Dorsolateral prefrontal cortex (tissue), 122 donors: ENCODE measurements at places on chromosomes 1 and 21.

DNA sequence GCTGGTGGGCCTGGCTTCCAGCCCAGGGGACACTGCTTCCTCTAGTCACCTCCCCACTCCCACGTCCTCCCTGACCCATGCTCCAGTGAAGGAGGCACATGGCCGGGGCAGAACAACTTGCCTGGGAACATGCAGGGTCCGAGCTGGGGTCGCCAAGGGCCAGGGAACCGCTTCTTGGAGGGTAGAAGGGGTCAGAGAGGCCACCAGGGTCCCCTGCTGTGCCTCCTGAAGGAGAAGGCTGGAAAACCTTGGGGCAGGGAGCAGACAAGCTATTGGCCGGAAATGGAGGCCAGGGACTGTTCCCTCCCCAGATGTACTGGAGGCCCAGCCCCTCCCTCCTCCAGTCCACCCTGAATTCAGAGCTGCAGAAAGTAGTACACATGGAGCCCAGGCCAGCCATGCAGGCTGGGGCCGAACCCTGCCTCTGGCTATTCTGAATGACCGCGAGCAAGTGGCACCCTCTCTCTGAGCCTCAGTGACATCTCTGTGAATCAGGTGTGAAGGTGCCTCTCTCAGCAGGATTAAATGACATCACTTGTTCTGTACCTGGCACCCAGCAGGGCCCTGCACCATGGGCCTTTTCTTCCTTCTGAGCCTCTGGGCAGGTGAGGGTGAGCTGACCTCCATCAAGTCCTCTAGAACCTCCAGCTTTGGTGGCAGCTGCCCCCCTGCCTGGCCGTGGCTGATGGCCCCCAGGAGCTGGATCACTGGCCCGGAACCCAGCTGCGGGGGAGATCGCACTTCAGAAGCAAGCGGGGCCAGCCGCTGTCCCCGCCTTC is 15.7 kb downstream of the SPOCD1 start:
- DNase-seq, result peak; percentile 32

DNA sequence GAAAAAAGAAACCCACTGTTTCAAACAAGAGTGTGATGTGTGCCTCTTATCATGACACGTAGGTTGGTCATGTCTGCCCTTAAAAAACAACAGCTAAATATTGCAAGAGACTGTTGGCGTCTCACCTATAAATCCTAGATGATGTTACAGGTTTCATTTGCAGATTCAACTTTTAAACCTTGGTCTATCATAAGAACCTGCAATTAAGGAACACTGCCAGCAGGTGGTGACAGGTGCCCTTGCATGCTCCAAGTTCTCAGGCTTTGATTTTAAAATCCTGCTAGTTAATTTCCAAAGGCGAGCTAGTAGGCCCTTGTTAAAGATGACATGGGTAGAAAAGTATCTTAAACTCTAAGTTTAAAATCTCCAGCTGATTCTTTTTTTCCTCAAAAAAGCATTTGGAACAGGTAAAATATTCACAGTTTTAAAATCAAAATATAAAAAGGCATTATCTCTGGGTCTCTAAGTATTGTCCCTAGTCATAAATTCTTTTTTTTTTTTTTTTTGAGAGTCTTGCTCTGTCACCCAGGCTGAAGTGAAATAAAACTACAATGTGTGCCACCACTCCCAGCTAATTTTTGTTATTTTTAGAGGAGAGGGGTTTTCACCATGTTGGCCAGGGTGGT is 39.1 kb downstream of the CLSTN1 start:
- DNase-seq, result no peak

GRCh38 chr1:22053861-22054770 is 1.6 kb downstream of the CDC42 start:
- no peak for DNase-seq

GRCh38 chr1:162873671-162874666 is 13.0 kb upstream of the CCDC190 start:
- no peak for DNase-seq

DNA sequence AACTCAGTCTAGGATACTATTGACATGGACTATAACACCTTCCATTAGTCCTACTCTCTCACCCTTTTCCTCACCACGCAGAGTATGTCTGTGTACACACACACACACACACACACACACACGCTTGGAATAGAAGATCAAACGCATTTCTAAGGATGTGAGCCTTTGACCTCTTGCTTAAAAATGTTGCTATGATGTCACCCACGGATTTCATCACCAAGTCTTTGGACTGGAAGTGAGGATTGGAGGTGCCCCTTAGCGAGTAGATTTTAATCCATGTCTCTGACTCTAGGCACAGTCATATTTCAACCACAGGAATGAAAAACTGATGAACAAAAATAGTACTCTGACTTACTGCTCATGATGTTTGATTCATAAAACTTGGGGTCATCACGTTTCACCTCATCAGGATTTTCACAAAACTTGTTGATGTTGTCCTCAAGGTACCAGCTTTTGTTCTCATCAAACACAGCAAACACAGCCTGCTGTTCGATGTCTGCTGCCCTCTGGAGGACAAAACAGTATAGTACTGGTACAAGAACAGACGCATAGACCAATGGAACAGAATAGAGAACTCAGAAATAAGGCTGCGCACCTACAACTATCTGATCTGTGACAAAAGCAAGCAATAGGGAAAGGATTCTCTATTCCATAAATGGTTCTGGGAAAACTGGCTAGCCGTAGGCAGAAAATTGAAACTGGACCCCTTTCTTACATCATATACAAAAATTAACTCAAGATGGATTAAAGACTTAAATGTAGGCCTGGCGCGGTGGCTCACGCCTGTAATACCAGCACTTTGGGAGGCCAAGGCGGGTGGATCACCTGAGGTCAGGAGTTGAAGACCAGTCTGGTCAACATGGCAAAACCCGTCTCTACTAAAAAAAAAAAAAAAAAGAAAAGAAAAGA is 39.9 kb downstream of the F5 start:
- peak; percentile 54 for DNase-seq

DNA sequence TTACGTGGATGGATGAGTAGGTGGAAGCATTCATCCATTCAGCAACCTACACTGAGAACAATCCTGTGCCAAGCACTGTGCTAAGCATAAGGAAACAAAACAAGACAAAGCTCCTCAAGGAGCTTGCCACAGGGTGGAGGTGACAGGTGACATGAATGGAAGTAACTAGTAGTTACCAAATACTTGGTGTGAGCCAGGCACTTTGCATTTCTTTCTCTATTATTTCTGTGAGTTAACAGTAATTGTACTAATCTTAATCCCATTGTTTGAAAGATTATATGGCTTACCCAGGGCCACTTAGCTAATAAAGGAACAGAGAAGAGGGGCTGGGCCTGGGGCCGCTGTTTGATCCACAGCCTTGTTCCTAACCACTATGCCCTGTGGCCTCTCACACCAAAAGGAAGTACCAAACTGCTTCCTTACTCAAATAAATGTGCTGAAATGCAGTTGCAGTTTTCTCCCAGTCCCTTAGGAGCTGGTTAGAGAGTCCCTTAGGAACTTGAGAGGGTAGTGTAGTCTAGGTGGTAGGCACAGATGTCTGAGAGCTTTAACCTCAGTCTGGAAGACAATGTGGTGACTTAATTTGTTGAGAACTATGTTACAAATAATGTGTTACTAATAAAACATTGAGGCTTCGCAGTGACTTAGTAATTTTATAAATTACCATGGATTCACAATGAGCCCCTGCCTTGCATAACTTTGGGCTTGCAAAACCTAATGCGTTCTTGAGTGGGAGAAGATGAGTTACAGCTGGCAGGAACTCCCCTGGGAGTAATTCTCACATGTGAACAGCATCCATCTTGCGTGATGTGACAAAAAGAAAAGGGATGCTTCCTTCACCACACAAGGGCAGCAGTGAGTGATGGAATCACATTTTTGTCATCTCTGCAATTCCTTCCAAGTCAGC is 69.8 kb downstream of the MPZL1 start:
- no peak for DNase-seq

GRCh38 chr1:62908168-62908695 is 124.3 kb downstream of the ATG4C start:
- DNase-seq, result no peak

GRCh38 chr1:44377925-44378784 is 23.1 kb upstream of the ERI3 start:
- peak; percentile 48 for DNase-seq
